ENCODE measurements at places on chromosomes 1 and 21. TPM values are rescaled to one million over a fixed set of nuclear protein-coding genes. Genes with fewer than 3 reads are reported as not detected.

OXCT2 gene
- total RNA-seq: 0.69 TPM

CROCC gene
- total RNA-seq: 21.2 TPM

SH3D21 gene
- 24.4 TPM for total RNA-seq

EPHB2 gene
- not detected for total RNA-seq

PANK4 gene
- 54.9 TPM for total RNA-seq

ADIPOR1 gene
- 71.0 TPM for total RNA-seq

CAP1 gene
- total RNA-seq: 687 TPM

KRTAP13-2 gene
- not detected for total RNA-seq

DNA sequence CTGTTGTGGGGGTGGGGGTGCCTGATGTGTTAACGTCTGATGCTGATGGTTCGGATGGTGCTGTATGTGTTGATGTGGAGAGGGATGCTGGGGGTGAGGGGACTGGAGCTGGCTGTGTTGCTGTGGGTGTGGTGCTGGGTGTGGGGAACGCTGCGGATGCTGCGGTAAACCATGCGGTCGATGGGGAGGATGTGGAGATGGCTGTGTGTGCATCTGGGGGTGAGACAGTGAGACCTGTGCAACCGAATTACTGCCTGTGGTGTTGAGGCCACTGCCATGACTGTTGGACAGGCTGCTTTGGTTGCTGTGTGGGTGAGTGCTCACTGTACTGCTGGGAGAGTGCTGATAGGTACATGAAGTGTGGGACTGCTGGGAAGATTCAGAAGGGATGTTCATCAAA lies 26.8 kb upstream of the GUCA2A start:
- ATAC-seq: no peak

DNA sequence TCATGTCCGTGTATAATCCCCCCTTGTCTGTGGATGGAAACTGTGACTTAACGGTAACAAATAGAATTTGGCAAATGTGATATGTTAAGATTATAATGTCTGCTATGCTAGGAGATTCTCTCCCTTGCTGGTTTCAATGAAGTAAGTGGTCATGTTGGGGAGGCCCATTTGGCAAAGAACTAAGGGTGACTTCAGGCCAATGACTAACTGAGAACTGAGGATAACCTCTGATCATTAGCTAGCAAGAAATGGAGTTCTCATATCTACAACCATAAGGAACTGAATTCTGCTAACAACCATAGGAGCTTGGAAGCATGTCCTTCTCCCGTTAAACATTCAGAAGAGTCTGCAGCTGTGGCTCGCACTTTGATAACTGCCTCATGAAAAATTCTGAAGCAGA lies 2.3 kb downstream of the IFI44L start:
- ATAC-seq: peak; percentile 50

DNA sequence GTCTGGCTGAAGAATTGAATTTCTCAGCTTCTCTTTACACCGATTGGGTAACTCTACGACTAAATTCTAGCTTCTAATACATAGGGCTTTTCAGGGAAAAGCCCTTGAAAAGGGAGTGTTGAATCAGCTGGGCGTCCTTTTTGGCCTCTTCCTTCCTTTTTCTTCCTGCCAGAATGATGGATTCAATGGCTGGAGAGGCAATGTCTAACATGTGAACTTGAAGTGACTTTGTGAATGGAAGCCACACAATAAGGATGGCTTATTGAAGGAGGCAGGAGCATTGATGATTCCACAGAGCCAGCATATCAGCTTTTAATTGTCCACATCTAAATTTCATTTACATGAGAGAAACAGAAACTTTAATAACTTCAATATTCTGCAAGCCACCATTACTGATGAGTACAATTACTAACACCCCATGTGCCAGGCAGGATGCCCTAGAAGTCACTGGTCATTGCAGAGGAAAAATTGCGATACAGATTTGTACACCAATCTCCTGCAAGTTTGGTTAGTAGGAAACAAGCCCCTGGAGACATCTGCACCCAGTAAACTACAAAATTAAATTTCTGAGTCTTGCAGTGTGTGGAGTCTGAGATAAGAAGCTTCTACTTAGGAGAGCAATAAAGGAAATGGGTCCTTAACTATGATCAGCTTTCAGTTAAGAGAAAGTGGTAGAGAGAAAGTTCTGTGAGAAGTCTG lies 56.1 kb downstream of the STYXL2 start:
- no peak for ATAC-seq

DNA sequence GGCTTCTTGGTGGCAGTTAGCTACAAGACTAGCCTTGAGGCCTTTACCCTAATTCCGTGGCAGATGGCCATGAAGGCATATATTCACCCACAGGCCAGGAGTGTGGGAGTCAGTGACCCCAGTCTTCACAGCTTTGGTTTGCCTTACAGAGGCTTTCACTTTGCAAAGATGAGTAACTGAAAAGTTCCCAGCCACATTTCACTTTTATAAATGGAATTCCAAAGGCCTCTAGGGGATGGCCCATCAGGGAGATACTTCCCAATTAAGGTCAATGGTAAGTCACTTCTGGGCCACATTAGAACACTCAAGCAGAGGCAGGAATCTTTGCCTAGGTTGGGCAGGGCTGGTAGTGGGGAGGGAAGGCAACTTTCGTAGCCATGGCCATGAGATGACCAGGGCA lies 13.1 kb upstream of the HEYL start:
- ATAC-seq: no peak

GRCh38 chr1:39412892-39413291 lies 78.5 kb upstream of the BMP8A start:
- ATAC-seq: no peak

DNA sequence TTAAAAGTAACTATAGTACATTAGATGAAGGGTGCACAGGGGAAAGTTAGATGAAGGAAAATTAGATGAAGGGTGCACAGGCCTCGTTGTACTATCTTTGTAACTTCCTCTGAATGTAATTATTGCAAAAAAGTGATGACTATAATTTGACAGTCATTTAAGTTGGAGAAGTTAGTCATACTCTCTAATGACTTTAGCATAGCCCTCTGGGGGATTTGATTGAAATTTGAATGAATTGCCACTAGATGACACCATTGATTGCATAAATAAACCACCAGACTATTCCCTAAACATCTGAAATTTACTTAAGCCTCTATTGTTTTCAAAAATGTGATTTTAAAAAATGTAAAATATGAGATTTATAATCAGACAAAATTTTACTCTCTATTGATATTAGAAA lies 102.6 kb downstream of the TPR start:
- ATAC-seq: peak; percentile 58

DNA sequence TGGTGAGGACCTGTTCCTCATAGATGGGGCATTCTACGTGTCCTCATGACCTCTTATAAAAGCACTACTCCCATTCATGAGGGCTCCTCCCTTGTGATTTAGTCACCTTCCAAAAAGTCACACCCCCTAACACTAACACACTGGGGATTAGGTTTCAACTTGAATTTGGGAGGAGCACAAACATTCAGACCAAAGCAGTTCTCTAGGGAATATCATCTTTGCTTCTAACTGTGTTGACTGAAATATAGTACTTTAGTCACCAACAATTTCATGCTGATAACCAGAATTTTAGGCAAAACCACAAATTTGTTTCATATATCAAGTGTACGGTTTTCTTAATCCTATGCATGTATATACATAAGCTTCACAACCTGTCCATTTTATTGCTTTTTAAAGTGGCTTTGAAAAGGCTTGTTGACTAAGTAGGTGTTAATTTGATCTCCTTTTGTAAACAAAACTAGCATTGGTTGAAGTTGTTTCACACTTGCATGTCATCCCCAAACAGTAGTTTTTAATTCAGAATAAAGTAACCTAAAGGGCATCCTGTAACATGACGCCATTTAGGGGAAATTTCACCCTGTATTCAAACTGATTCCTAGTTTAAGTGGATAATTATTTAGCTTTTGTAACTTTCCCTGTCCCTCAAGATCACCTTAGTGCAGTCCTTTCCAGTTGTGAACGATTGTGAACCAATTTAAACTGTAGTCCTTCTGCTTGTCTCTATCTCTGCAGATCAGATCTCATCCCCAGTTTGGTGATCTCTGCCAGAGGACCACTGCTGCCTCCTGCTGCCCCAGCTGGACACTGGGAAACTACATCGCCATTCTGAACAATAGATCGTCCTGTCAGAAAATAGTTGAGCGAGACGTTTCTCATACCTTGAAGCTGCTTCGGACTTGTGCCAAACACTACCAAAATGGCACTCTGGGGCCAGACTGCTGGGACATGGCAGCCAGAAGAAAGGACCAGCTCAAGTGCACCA lies 141.1 kb downstream of the TLR5 start:
- ATAC-seq: no peak

- ATAC-seq: no peak
Observed at GRCh38 chr1:173447224-173447623, 29.9 kb upstream of the PRDX6 start.

DNA sequence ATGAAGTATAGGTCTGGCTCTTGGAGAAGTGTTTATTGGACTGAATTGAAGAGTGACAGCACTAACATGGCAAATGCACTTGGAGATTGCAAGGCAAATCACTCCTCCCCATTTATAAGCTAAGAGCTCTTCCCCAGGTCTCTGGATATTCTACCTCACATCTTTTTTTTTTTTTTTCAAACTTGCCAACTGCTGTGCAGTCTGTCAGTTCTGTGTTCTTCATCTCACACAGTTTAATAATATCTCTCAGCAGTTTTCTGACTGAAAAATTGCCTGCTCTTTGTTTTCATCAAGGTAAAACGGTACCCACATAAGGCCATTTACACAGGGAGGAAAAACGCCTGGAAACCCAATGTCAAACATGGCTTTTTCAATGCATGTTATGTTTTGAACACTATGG lies 186.1 kb upstream of the B3GALT2 start:
- no peak for ATAC-seq

- ATAC-seq: no peak
Observed at GRCh38 chr1:87830432-87830978, 501.8 kb downstream of the LMO4 start.

GRCh38 chr1:86714159-86714558 lies 9.8 kb downstream of the SH3GLB1 start:
- ATAC-seq: peak; percentile 54

GRCh38 chr1:22618056-22618455 lies 18.4 kb upstream of the C1QA start:
- ATAC-seq: no peak

- no peak for ATAC-seq
Observed at GRCh38 chr1:165116171-165116570, 240.3 kb downstream of the LMX1A start.

- no peak for ATAC-seq
Observed at GRCh38 chr1:225415307-225415706, 12.5 kb downstream of the LBR start.

GRCh38 chr1:71414179-71414578 lies 333.3 kb upstream of the ZRANB2 start:
- no peak for ATAC-seq

- no peak for ATAC-seq
Observed at GRCh38 chr1:174134003-174134659, 25.2 kb upstream of the RABGAP1L start.

DNA sequence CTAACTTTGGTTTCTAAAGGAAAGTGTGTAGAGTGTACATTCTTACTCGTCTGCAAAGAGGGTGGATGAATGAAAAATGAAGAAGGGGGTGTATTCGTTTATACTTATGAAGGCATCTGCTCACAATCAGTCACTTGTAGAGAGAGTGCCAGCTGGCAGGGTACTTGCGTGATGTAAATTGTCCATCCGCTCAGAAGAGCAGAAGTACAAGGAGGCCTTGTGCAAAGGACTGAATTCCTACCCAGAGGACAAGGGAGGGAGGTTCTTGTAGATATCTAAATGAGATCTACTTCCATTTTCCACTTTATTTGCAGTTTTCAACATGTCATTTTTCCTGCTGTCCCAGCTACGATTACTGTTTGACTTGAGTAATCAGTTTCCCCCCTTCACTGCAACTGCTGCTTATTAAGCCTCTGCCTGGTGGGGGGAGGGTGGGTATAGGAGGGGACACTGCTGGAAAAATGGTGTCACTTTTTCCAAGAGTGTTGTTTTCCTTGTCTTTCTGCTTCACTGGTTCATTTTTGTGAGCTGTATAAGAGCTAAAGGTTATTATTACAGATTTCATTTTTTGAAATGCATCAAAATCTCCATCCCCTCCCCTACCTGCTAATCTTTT lies 67.3 kb downstream of the LAMC1 start:
- ATAC-seq: no peak

- ATAC-seq: no peak
Observed at GRCh38 chr1:48948562-48948961, 171.9 kb upstream of the BEND5 start.

DNA sequence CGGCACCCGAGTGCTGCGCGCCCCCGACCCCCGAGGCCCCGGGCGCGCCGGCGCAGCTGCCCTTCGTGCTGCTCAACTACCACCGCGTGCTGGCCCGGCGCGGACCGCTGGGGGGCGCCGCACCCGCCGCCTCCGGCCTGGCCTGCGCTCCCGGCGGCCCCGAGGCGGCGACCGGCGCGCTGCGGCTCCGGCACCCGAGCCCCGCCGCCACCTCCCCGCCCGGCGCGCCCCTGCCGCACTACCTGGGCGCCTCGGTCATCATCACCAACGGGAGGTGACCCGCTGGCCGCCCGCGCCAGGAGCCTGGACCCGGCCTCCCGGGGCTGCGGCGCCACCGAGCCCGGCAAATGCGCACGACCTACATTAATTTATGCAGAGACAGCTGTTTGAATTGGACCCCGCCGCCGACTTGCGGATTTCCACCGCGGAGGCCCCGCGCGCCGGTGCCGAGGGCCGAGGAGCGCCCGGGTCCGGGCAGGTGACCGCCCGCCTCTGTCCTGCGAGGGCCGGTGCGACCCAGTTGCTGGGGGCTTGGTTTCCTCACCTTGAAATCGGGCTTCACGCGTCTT lies 49.0 kb downstream of the SIM2 start:
- ATAC-seq: peak; percentile 87

DNA sequence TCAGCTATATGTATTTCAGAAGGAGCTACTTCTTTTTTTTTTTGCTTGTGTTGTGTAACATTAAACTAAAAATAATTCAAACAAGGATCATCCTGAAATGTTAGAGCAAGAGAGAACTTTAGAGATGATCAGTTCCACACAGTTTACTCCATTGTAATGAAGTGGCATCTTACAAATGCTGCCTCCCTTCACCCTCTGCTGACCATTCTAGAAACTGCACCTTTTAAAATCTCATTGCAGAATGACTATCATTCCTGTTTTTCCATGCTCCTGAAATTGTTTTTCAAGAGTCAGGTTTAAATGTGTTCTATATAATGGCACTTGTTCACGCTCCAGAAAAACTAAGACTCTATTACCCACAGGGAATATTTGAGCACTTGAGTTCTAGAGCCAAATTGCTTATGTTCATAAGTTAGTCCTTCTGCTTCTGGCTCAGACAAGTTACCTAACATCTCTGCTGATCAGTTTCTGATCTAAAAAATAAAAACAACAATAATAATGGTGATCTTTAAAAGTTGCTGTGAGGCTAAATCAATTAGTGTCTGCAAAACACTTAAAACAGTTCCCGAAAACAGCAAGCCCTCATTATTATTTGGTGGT lies 21.5 kb upstream of the SLC44A5 start:
- no peak for ATAC-seq

GRCh38 chr1:35567947-35568558 lies 5.1 kb upstream of the TFAP2E start:
- no peak for ATAC-seq

DNA sequence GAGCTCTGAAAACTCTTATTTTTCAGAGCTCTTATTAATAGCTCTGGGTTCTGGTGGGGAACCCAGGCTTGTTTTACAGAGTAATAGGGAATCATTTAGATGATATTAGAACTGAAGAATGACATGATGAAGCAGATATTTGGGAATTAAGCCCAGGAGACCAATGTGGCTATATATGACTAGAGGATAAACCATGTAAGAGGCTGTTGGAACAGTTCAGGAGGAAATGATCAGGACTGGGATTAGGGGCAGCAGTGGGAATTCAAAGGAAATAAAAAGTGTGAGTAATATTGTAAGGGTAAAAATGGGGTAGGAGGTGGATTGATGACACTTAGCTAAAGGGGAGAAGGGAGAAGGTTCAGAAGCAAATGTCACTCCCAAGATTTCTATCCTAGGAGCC lies 58.6 kb downstream of the GIPC2 start:
- ATAC-seq: no peak

Measured in activated T-helper 17 cell treated with anti-CD3 and anti-CD28 coated beads, Interleukin-2, amount 50 U/mL, for 72 hours (primary cell).